ENCODE measurements at places on chromosomes 2 and 18.

GRCh38 chr2:18074476-18074875, 196.0 kb downstream of the KCNS3 start:
- H3K27ac ChIP-seq, result no peak overlapping the region
- no peaks in the 10 kb centered on the region for H3K36me3 ChIP-seq
- H3K27me3 ChIP-seq, result no peaks in the 10 kb centered on the region
- DNase-seq, result no peak

- H3K4me3 ChIP-seq, result no peak overlapping the region
- H3K4me1 ChIP-seq, result peaks cover 4% of the 10 kb centered on the region
- DNase-seq, result no peak
These were observed 324.1 kb downstream of the CCDC178 start for GRCh38 chr18:33116376-33116775.

DNA sequence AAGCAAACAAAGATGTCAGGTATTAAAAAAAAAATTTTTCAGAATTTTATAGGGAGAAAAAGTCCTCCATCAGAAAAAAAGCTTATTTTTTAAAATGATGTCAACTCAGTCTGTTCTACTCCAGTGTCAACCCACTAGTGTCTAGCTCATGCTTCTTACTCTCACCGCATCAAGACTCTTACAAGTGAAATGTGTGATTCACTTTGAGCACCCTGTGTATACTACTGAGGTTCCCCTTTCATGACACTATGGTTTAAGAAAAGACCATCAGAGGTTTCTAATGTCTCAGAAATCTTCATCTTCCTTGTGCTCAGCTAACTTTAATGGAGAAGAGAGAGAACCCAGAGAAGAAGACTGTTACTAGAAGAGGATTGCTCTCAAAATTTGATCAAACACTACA, 43.4 kb downstream of the FEZ2 start:
- no peak for DNase-seq
- no peaks in the 10 kb centered on the region for H3K27me3 ChIP-seq

DNA sequence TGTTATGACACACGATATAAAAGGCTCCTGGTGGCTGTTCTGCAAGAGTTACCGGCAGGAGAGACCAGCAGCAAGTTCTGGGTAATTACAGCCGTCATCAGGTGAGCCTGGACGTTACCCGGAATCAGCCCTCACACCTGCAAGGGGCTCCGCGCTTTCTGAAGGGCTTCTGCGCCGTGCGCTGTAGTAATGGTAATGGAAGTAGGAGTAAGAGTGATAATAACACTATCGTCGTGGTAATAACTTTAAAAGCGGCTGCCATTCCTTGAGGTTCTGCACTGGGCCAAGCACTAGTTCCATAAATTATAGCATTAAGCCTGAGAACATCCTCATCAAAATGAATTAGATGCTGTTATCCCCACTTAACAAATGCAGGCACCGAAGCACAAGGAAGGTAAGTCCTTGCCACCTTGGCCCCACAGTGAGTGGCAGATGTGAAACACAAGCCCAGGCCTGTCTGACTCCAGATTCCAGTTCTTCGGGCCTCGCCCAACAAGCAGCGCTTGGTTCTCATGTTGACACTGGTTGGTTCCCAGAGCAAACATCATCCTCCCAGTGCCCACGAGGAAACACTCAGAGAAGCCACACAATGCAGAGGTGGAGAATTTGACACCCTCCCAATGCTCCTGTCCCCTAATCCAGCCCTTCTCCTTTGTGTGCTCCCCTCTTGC, 205.2 kb downstream of the EIPR1 start:
- H3K27me3 ChIP-seq, result no peaks in the 10 kb centered on the region
- no peak overlapping the region for H3K4me3 ChIP-seq
- peaks cover 7% of the 10 kb centered on the region for H3K36me3 ChIP-seq
- peaks cover 21% of the 10 kb centered on the region for H3K4me1 ChIP-seq
- H3K27ac ChIP-seq, result no peak overlapping the region

- no peak overlapping the region for H3K4me3 ChIP-seq
- peaks cover 12% of the 10 kb centered on the region for H3K4me1 ChIP-seq
These were observed 403 bp upstream of the CLUL1 start for GRCh38 chr18:596288-596881.

GRCh38 chr2:211737282-211737681, 801.3 kb downstream of the ERBB4 start:
- H3K4me3 ChIP-seq, result no peak overlapping the region
- H3K4me1 ChIP-seq, result no peaks in the 10 kb centered on the region
- H3K27me3 ChIP-seq, result no peaks in the 10 kb centered on the region
- H3K27ac ChIP-seq, result no peak overlapping the region

DNA sequence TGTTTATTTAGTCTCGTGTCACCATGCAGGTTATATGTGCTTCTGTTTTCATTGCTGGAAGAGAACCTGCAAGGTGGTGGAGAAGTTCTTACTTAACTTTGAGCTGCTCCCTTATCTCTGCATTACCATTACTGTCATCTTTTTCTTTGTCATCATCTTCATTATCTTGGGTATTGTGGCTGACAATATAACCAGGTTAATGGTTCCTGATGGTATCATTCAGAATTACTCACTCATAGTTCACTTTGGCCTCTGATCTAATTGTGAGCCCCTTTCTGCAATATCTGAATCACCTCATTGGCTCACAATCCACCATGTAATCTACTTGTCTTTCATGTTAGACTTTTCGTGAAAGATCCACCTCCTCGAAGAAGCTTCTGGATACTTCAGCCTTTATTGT, 5.0 kb downstream of the CD28 start:
- DNase-seq, result no peak
- no peaks in the 10 kb centered on the region for H3K4me1 ChIP-seq
- H3K4me3 ChIP-seq, result no peak overlapping the region
- H3K27me3 ChIP-seq, result peaks cover 2% of the 10 kb centered on the region

- no peaks in the 10 kb centered on the region for H3K27me3 ChIP-seq
- DNase-seq, result no peak
- peaks cover 48% of the 10 kb centered on the region for H3K36me3 ChIP-seq
- H3K4me3 ChIP-seq, result no peak overlapping the region
- H3K4me1 ChIP-seq, result no peaks in the 10 kb centered on the region
These were observed 12.6 kb downstream of the DHX57 start for GRCh38 chr2:38863061-38863695.

GRCh38 chr2:8222979-8223694, 458.7 kb upstream of the ID2 start:
- no peak overlapping the region for H3K27ac ChIP-seq
- no peak overlapping the region for H3K4me3 ChIP-seq
- H3K36me3 ChIP-seq, result no peaks in the 10 kb centered on the region
- no peaks in the 10 kb centered on the region for H3K4me1 ChIP-seq

GRCh38 chr2:162559194-162559593, 215.3 kb downstream of the GCA start:
- H3K4me1 ChIP-seq, result no peaks in the 10 kb centered on the region
- peaks cover 3% of the 10 kb centered on the region for H3K27me3 ChIP-seq
- no peak overlapping the region for H3K27ac ChIP-seq
- no peak overlapping the region for H3K4me3 ChIP-seq
- no peak for DNase-seq

DNA sequence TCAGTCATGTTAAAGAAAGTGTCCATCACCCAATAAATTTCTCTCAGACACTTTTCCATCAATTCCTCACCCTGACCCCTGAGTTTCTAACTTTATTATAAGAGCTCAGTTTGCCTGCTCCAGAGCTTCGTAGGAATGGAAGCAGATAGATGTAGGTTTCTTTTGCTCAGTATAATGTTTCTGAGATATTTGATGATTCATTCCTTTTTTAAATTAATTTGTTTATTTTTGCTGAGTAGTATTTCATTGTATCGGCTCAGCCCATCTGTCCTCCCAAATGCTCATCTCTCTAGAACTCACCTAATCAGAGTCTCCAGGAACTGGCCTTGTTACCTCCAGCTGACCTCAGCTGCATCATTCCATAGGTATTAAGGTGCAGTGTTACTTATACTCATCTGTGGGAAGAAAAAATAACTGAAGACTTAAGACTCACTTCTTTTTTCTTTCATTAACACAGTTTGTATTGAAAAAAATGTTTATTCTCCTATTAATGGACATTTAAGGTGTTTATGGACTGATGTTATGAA, 11.9 kb upstream of the BCL2L11 start:
- DNase-seq, result no peak
- H3K27me3 ChIP-seq, result peaks cover 41% of the 10 kb centered on the region
- H3K4me3 ChIP-seq, result no peak overlapping the region
- H3K36me3 ChIP-seq, result no peaks in the 10 kb centered on the region
- no peak overlapping the region for H3K27ac ChIP-seq

DNA sequence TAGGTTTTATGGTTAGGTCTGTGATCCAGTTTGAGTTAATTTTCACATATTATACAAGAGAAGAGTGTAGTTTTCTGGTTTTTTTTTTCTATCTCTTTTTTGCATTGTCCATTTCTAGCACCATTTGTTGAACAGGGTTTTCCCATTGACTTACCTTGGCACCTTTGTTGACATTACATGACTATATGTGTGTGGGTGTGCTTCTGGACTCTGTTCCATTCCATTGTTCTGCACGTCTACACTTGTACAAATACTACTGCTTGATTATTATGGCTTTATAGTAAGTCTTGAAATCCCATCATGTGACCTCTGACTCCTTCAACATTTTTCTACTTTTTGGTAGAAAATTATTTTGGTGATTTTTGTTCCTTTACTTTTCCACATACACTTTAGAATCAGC, 38.7 kb downstream of the UBE2F start:
- DNase-seq, result no peak
- H3K27ac ChIP-seq, result no peak overlapping the region
- peaks cover 31% of the 10 kb centered on the region for H3K36me3 ChIP-seq
- H3K27me3 ChIP-seq, result no peaks in the 10 kb centered on the region
- no peak overlapping the region for H3K4me3 ChIP-seq

- no peaks in the 10 kb centered on the region for H3K36me3 ChIP-seq
- H3K4me1 ChIP-seq, result no peaks in the 10 kb centered on the region
These were observed 80.5 kb downstream of the NRXN1 start for GRCh38 chr2:50951437-50951836.

- DNase-seq, result no peak
- H3K4me1 ChIP-seq, result no peaks in the 10 kb centered on the region
- H3K27me3 ChIP-seq, result no peaks in the 10 kb centered on the region
- H3K36me3 ChIP-seq, result no peaks in the 10 kb centered on the region
- H3K27ac ChIP-seq, result no peak overlapping the region
- H3K4me3 ChIP-seq, result no peak overlapping the region
These were observed 31.7 kb downstream of the L3MBTL4 start for GRCh38 chr18:6382963-6383362.

GRCh38 chr18:57569133-57569532, 17.4 kb downstream of the FECH start:
- H3K27me3 ChIP-seq, result no peaks in the 10 kb centered on the region
- no peak for DNase-seq
- no peaks in the 10 kb centered on the region for H3K4me1 ChIP-seq

DNA sequence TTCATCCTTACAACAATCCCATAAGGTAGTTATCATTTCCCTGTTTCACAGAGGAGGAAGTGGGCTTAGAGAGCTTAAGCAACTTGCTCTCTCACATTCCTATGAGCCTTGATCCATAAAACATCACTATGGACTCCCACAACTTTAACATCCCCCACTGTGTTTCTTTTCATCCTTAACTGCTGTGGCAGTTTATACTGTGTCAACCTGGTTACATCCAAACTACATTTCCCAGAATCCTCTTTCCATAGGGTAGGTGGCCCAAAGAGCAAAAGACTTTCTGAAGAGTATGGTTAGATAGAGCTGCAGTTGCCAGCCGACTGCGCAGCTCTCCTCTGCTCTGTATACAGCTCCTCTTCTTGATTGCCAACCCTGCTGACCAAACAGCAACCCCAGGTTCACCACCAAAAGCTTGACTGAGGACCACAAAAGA, 22.5 kb downstream of the MAP3K2 start:
- H3K4me1 ChIP-seq, result peaks cover 31% of the 10 kb centered on the region
- no peak for DNase-seq
- H3K27me3 ChIP-seq, result no peaks in the 10 kb centered on the region
- H3K27ac ChIP-seq, result no peak overlapping the region
- no peak overlapping the region for H3K4me3 ChIP-seq

GRCh38 chr18:76461692-76462325, 33.2 kb downstream of the ZNF516 start:
- H3K27me3 ChIP-seq, result no peaks in the 10 kb centered on the region
- no peak overlapping the region for H3K4me3 ChIP-seq
- H3K27ac ChIP-seq, result no peak overlapping the region

DNA sequence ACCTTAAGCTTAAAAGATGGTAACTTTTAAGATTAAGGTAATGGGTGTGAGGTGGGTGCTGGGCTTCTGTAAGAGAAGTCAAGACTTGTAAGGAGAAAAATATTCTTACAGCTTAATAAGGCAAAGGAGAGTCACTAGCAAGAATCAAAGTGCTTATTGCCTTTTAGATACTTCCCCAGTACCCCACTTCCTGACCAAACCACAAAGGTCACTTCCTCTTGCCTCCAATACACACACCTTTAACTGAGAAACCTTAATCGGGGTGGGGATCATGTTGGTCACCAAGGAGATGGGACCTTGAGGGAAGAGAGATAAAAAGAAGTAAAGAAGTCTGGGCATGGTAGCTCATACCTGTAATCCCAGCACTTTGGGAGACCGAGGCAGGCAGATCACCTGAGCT, 10.6 kb upstream of the ATG16L1 start:
- DNase-seq, result no peak
- peaks cover 2% of the 10 kb centered on the region for H3K27me3 ChIP-seq
- H3K27ac ChIP-seq, result no peak overlapping the region
- H3K4me3 ChIP-seq, result no peak overlapping the region
- no peaks in the 10 kb centered on the region for H3K36me3 ChIP-seq
- H3K4me1 ChIP-seq, result no peaks in the 10 kb centered on the region

DNA sequence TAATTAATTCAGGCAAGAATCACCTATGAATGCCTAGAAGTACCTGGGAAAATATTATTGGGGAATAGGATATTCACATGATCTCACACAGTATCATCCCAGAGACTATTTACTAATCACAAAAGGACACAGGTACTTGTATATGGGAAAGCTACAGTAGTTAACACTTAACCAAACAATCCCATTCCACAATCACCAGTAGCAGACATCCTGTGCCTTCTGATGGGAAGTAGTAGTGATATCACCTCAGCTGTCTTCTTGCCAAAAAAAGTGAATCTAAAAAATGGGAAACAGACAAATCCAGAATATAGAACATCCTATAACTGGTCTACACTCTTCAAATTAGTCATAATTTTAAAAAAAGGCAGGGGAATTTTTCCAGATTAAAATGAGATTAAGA, 75.6 kb upstream of the CCDC150 start:
- H3K27me3 ChIP-seq, result no peaks in the 10 kb centered on the region
- H3K36me3 ChIP-seq, result peaks cover 5% of the 10 kb centered on the region
- H3K27ac ChIP-seq, result no peak overlapping the region
- DNase-seq, result no peak
- no peak overlapping the region for H3K4me3 ChIP-seq

GRCh38 chr2:235613649-235614048, 119.8 kb downstream of the AGAP1 start:
- no peaks in the 10 kb centered on the region for H3K36me3 ChIP-seq
- peak overlapping the region; percentile 95 for H3K27ac ChIP-seq
- no peak overlapping the region for H3K4me3 ChIP-seq
- H3K4me1 ChIP-seq, result peaks cover 69% of the 10 kb centered on the region
- no peaks in the 10 kb centered on the region for H3K27me3 ChIP-seq

GRCh38 chr18:55376387-55376786, 211.6 kb downstream of the TCF4 start:
- no peak overlapping the region for H3K4me3 ChIP-seq
- peaks cover 3% of the 10 kb centered on the region for H3K4me1 ChIP-seq
- H3K36me3 ChIP-seq, result peaks cover 2% of the 10 kb centered on the region
- H3K27me3 ChIP-seq, result no peaks in the 10 kb centered on the region

Data from osteocyte (in vitro differentiated cells).